ENCODE measurements at places on chromosomes 2 and 18. TPM values are rescaled to one million over a fixed set of nuclear protein-coding genes. Genes with fewer than 3 reads are reported as not detected.

Gene RAD51AP2
- total RNA-seq, result 0.40 TPM

Gene DLGAP1
- 2.9 TPM for total RNA-seq

Gene ALPI
- 50.9 TPM for total RNA-seq

Gene ITGAV
- total RNA-seq, result 28.9 TPM

Gene SDC1
- total RNA-seq, result 192 TPM

Gene SLC4A5
- 5.4 TPM for total RNA-seq

Gene DCDC2C
- total RNA-seq, result not detected

- DNase-seq, result no peak
Observed at GRCh38 chr2:193738892-193739291, 1544.2 kb upstream of the TMEFF2 start.

- peak; percentile 73 for DNase-seq
Observed at GRCh38 chr2:119517433-119517832, 6.8 kb downstream of the SCTR start.

GRCh38 chr2:110716959-110717645, 15.3 kb upstream of the ACOXL start:
- no peak for DNase-seq

GRCh38 chr2:1306014-1306686, 107.1 kb upstream of the TPO start:
- DNase-seq, result no peak

GRCh38 chr18:74682141-74682990, 84.7 kb downstream of the ZNF407 start:
- no peak for DNase-seq

DNA sequence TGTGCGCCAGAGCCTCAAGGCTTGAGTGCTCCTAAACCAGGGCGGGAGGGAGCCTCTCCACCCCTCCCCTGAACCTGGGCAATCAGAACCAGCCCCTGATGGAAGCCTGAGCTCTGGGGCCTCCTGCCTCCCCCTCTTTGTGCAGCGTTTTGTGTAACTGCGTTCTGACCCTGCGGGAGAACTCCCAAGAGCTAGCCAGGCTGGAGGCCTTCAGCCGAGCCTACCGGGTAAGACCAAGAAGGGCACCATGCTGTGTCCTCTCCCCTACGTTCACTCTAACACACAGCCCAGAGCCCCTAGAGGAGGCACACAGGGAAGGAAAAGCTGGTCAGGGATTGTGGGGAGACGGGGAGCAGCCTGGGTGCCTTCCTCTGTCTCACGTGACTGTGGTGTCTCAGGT, 108.0 kb downstream of the PLB1 start:
- DNase-seq, result no peak

DNA sequence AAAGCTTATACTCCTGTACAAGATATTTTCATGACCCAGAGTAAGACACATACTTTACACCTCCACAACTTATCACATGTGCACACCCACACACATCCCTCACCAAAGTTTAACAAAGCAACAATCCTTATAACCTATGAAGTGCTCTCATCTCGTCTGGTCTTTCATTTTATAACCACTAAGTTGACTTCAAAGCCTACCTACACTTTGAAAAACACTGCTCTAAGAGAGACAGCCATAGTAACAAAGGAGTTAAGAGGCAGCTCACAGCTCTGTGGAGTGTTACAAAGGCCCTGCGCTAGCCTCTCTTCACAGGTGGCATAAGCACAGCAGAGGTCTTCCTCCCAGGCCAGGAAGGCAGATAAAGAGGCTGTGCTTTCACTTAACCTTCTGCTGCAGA, 69.7 kb upstream of the TMEM200C start:
- DNase-seq, result no peak

DNA sequence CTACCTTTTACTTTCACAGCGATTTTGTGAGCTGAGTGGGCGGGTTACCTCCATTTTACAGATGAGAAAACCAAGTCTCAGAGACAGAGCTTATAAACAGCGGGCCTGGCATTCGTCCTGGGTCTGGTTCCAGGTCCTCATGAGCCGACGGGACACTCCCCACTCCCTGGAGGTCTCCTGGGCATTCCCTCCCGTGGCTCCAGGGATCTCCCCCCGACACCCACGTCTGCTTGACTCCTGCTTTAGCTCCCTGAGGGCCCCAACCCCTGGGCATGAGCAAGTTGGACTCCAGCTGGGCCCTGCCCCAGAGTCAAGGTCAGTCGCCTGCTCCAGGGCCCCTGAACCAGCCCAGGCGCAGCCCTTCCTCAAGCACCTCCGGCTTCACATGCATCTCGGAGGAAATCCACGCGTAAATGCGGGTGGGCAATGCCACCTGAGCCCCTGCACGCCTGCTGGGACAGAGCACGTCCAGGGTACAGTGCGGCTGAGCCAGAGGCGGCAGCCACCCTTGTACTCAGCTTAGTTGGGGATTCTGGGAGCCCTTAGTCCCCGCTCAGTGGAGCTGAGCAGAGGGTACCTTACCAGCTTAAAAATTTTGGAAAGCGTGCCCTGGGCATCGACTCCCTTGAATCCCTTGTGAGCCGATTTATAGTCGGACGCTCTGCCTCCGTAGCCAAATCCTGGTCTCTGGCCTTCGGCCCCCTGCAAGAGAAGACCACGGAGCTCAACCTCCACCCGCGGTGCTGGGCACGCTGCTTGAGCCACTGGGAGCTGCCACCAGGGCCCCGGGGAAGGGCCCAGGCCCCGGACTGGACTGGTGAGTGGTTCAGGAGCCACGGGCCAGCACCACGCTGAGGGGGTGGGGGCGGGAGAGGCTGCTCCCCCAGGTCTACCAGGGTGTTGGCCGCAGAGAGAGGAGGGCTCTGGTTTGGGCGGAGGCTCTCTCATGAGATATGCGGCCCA, 148.1 kb downstream of the MBP start:
- no peak for DNase-seq

DNA sequence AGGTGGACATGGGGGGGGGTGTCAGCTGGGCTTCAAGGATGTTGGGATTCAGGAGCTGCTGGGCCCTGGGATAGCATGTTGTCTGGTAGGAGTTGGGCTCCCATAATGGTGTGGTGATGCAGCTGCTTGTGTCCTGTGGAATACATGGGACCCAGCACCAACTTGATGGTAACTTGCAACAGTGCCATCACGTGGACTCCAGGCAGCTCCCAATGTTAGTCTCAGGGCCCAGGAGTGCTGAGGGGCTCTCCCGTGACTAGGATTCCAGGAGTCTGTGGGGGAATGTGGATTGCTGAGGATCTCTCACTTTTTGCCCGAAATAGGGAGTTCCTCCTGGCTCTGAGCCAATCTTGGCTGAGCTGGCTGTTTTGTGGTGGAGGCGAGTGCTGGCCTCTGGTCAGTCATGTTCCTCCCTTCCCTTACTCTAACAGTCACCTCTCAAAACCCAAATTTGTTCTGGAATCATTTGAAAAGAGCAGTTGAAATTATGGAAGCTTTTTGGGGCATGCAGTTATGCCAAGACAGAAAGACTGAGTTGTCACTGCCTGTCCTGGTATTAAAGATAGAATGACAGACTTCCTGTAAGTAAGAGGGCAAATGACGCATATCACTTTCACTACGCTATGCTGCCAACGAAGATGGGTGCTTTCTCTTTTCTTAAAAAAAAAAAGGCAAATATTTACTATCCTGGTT, 607.1 kb downstream of the ADCYAP1 start:
- DNase-seq, result no peak

GRCh38 chr2:222408684-222409083, 15.7 kb upstream of the SGPP2 start:
- no peak for DNase-seq

DNA sequence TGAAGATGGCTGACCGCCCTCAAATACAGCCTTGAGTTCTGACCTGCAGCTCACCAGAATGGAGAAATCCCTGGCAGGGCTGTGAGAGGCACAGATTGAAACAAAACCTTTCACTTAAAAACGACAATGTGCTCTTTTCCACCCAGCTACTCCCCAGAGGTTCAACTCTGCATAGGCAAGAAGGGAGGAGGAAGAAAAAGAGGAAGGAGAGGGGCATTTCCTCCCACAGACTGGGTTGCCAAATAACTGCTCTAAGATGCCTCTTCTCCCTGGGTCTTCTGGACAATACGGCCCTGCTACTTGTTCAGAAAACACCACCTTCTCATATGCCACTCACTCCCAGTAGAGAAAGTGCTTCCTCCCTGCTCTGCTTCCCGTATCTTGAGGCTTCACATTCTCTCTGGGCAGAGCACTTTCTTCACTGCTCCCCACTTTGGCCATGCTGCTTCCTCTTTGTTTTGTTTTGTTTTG, 136.4 kb upstream of the SLC1A4 start:
- DNase-seq, result no peak

GRCh38 chr2:40096360-40096759, 317.3 kb upstream of the THUMPD2 start:
- no peak for DNase-seq

GRCh38 chr2:200297100-200297499, 9.4 kb upstream of the SPATS2L start:
- no peak for DNase-seq

- no peak for DNase-seq
Observed at GRCh38 chr2:173151671-173152401, 76.2 kb downstream of the MAP3K20 start.

GRCh38 chr2:100623930-100624329, 61.1 kb downstream of the PDCL3 start:
- DNase-seq, result no peak

DNA sequence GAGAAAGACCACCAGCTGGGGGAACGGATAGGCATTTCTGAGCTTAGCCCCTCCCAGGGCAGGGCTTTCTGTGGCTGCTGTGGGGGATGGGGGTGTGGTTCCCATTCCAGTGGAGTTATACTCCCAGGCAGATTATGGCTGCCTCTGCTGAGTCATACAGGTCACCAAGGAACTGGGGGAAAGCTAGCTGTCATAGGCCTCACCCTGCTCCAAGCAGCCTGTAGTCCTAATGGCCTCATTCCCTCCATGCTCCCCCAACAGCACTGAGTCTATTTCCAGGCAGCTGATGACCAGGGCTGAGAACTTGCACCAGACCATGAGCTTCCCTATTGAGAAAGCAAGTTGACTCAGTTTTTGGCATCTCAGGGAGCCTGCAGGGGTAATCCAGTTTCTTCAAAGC, 87.1 kb downstream of the GPR39 start:
- DNase-seq, result peak; percentile 15

DNA sequence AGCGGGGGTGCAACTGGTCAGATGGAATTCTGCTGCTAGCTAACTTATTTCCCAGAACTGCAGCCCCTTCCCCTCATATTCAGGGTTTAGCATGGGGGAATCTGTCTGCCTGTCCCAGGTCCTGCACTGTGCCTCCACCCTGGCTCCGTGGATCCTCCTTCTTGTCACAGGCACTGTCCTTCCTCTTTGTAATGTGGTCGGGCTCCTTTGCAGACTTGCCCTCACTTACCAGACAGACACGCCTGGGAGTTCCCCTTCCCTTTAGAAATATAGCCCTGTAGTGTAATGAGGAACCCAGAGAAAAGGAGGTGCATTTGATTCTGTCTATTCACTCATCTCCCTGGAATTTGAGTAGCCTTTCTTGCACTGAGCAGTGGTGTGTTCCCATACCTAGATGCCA, 108.7 kb downstream of the TRIM43 start:
- no peak for DNase-seq

GRCh38 chr2:16350211-16350610, 315.4 kb downstream of the CYRIA start:
- no peak for DNase-seq

DNA sequence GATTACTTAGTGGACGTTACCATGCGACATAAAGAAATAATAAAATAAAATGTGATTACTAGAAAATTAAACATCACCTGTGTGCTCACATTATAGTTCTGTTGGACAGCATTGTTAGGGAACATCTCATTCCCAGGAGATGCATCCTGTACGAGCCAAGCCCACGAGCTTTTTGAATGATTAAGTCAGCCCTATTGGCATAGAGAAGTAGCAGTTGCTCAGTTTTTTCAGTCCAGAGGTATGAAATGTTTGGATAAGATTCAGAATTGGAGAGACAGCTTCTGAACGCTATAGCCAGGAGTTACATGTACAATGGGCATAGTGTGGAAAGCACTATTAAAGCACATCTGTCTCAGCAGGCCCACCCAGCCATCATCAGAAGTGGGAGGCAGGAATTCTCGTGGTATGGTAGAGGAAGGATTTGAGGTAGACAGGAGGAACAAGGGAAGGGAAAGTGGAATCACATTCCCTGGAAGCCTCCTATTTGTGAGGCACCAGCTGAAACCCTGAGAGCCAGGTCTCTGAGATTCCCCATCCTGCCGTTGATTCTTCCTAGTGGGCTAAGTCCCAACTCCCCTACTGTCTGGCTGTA, 8.6 kb downstream of the SPATS2L start:
- no peak for DNase-seq

DNA sequence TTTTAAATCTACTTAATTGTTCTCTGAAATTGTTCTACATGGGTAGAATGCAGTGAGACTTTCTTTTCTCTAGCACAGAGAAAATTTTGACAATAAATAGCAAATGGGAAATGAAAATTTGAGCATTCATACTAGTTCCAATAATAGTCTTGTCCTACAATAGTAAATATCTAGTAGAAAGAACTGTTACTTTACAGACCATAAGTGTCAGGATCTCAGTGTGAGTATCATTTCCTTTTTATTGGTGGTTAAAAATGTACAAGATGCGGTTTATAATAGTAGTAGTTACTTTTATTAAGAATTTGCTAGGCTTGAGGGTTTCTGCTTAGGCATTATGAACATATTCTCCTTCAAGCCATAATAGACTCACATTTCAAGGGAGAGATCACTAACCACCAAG, 43.2 kb downstream of the KCNE4 start:
- DNase-seq, result no peak

- DNase-seq, result no peak
Observed at GRCh38 chr2:83221258-83221657, 1237.8 kb downstream of the SUCLG1 start.

DNA sequence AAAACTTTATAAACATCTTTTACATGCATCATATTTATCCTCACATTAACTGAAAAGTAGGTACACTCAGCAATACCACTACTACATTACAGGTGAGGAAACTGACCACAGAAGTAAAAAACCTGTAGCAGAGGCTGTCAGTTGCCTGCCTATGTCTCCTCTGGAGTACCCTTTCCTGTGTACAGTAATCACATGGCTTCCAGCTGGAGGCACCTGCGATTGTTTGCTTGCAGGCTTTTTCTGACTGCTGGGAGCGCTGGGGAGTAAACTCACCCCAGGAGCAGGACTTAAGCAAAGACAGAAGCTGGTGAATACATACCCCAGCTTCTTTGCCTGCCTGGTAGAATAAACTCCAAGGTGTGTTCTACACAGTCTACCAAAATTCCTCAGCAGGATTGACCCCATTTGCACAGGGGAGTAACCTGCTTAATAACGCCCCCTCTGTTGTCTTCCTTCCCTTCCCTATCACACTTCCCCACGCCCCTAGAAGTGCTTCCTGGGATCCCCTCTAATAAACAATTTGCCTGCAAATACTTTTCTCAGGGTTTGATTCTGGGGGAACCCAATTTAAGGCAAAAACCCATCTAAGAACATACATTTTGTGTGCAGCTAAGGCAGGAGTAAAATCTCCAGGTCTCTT, 138.9 kb downstream of the PTH2R start:
- peak; percentile 21 for DNase-seq

GRCh38 chr2:13714466-13714865, 918.1 kb upstream of the LRATD1 start:
- DNase-seq, result no peak

DNA sequence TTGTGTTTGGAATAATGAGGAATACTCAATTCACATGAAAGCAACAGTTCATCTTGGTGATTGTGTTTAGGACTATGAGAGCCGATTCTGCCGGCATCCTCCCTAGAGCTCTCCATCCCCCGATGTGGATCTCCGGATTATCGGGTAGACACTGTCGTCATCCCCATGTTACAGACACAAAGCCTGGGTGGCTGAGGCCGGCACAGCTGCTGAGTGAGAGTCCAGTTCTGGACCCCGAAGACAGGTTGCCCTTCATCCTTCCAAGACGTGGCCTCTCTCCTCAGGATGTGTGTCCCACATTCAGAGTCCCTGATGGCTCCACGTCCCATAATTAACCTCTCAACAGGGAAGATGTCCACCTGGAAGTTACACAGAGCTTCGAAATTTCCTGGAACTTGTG, 129.3 kb downstream of the HDAC4 start:
- no peak for DNase-seq
